ENCODE measurements at places on chromosomes 1 and 21. TPM values are rescaled to one million over a fixed set of nuclear protein-coding genes. Genes with fewer than 3 reads are reported as not detected.

The MRPS14 gene
- total RNA-seq: 57.7 TPM

The KCNH1 gene
- total RNA-seq: 12.5 TPM

The CTBS gene
- total RNA-seq: 3.7 TPM

The CBR3 gene
- total RNA-seq: 2.1 TPM

The KCNA2 gene
- total RNA-seq: 14.1 TPM

The NBPF6 gene
- not detected for total RNA-seq

The BMP8B gene
- 1.4 TPM for total RNA-seq

The ITPKB gene
- 20.3 TPM for total RNA-seq

The EXOSC10 gene
- total RNA-seq: 49.6 TPM

The RNF186 gene
- total RNA-seq: not detected

The ATPAF1 gene
- 39.4 TPM for total RNA-seq

The KRTAP13-2 gene
- not detected for total RNA-seq

The CD84 gene
- total RNA-seq: 4.4 TPM

Measured in diencephalon (tissue), 1 donor.